T-helper 9 cell (primary cell): ENCODE measurements at places on chromosomes 3 and 15.

GRCh38 chr3:146550743-146551510, 6.5 kb upstream of the PLSCR1 start:
- no peak for DNase-seq

- no peak for DNase-seq
These were observed at the start of gene TRAK1 for GRCh38 chr3:42090973-42091731. TRAK1 (plus strand) TSS chr3:42091357; CDS start chr3:42091470, 113 bp downstream.

DNA sequence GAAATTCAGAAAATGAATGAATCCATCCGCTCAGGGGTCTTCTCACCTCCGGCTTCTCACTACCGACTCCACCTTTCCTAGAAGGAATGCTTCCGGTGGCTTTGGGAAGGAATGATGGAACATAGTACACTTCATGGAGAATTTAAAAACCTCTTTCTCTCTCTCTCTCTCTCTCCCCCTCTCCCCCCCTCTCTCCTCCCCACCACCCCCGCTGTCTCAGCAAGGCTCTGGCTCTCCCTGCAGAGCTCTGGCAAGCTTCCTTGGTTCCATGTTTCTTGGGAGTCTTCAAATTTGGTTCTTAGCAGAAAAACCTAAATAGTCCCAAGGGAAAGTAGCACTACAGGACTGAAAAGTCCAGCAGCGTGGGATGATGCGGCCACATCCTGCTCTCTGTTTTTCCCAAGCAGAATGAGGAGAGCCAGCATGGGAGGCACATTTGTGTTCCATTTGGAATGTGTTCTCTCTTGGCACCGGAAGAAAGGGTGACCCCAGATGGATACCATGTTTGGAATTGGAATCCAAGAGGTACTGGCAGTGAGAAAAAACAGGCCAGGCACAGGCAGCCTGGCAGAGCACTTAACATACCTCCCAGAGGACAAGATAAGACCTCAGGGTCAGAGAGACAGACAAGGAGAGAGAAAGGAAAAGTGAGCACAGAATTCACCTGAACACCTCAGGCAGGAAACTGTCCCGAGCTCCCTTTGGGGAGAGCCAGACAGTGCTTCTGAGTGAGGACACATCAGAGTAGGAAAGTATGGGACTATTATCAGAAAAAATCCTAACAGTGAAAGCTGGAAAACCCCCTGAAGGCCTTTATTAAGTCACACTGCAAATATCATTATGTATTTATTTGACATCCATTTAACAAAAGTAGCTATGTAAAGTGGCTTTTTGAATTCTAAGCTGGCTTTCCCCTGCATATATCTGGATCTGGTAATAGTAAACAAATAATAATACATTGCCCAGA, at the start of gene POPDC2:
POPDC2 (minus strand) TSS at position 116 of the 967 bp plus-strand sequence. CDS start 166 bp downstream, outside the sequence.
- DNase-seq: no peak

GRCh38 chr15:98610991-98611390, 37.3 kb upstream of the IGF1R start:
- DNase-seq: no peak

GRCh38 chr15:76904461-76905012, 603 bp downstream of the SCAPER start:
- DNase-seq: no peak

- DNase-seq: no peak
These were observed 14.8 kb upstream of the RAD51 start for GRCh38 chr15:40680151-40680550.

- DNase-seq: no peak
These were observed 34.1 kb upstream of the LIMD1 start for GRCh38 chr3:45560281-45560971.

DNA sequence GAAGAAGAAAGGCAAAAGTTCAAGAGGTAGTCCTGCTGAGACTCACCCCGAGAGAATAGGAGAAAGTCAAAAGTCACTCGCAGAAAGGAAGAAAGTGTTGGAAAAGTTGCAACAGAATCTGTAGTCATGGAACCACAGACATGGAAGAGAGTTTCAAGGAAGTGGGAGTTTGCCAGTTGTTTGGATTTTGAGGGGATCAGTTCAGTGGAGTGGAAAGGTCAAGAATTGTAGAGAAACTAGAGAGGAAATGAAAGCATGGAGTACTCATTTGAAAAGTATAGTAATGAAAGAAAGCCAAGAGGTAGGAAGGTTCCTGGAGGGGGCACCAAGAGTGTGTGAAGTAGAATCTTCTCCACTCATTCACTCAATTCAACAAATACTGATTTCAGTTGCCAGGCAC, 34.7 kb downstream of the SPTSSB start:
- DNase-seq: no peak

GRCh38 chr3:185640308-185640707, 54.2 kb downstream of the SENP2 start:
- no peak for DNase-seq

DNA sequence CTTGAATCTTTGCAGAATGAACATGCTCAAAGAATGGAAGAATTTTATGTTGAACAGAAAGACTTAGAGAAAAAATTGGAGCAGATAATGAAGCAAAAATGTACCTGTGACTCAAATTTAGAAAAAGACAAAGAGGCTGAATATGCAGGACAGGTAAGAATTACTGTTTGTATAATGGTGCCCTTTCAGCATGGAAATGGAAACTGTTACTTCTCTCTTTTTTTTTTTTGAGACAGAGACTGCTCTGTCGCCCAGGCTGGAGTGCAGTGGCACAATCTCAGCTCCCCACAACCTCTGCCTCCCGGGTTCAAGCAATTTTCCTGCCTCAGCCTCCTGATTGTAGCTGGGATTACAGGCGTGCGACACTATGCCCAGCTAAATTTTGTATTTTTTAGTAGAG, 27.6 kb upstream of the CLDN11 start:
- no peak for DNase-seq

DNA sequence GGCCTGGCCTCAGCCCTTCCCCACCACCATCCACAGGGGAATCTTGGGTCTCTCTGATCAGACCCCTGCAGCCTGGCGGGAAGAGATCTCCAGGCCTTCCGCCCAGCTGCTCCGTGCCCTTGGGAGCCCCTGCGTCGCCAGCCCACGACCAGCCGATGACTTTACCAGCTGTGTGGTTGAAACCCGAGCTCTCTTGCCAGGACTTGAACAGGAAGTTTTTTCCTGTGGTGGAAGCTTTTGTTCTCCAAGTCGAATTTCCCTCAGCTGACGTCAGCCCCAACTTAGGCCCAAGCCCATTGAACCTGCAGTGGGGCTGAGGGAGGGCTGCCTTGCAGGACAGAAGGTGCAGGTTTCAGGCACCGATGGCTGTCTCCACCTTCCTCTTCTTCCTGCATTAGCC, 51.7 kb upstream of the SMAD3 start:
- DNase-seq: no peak

DNA sequence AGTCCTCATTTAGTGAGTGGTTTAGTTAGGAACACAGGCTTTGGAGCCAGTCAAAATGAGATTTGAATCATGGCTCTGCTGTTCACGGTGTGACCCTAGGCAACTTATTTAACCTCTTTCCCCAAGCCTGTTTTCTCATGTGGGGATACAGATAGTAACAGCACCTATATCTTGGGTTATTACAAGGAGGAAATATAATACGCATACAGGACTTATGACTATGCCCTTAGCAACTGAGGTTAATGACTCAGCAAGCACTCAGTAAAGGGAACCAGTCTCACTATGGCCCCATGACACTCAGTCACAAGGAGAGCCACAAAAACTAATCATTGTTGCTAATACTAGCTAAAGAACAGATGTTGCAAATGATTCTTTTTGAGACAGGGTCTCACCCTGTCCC, 45.9 kb downstream of the SUMF1 start:
- DNase-seq: no peak

GRCh38 chr15:58258501-58259292, 120.5 kb downstream of the AQP9 start:
- no peak for DNase-seq

GRCh38 chr3:142981108-142981507, 17.6 kb upstream of the PAQR9 start:
- DNase-seq: no peak

GRCh38 chr3:55819005-55819404, 331.9 kb upstream of the WNT5A start:
- DNase-seq: no peak

GRCh38 chr3:115651599-115651998, 28.3 kb downstream of the GAP43 start:
- no peak for DNase-seq

GRCh38 chr3:154602241-154602640, 172.3 kb upstream of the GPR149 start:
- no peak for DNase-seq

GRCh38 chr3:8460815-8461456, 40.7 kb upstream of the LMCD1 start:
- no peak for DNase-seq

DNA sequence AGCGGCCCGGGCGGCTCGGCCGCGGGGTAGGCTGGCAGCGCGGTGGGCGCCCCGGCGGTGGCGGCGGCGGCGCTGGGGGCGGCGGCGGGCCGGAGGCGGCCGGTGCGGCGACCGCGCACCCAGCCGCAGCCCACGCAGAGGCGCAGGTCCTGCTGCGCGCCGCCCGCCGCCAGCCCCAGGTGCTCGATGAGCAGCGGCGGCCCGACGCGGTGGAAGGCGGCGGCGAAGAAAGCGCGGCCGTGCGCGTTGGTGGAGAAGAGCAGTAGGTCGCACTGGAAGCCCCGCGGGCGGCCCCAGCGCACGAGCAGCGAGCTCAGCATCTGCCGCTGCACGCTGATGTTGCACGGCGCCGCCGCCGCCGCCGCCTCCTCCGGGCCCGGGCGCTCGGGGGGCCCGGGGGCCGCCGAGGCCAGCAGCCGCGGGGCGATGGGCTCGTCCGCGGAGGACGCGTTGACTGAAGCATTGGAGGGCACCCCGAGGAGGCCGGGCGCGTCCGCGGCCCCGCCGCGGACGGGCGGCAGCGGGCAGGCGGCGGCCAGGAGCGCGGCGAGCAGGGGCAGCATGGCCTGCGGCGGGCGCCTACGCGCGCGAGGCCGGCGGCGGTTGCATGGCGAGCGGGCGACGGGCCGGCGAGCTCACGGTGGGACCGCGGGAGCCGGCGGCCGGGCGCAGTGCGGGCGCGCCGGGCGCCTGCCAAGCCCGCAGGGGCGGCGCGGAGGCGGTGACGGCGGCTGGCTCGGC, 452 bp downstream of the TMEM158 start:
- DNase-seq: peak; percentile 29

GRCh38 chr3:64070704-64071103, 47.4 kb upstream of the PSMD6 start:
- no peak for DNase-seq

DNA sequence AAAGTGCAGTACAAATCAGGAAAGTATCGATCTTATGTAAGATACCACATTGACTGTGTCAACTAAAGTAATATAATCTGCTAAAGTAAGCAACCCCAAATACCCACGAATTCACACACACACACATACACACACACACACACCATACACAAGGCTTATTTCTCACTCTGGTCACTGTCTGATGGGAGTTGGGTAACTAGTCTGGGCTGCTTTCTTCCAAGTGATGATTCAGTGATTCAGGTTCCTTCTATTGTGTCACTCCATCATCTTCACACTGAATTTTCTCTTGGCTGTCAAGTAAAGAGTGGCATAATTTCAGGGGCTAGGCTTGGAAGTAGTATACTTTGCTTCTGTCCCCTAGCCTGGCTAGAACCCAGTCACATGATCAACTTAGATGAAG, 104.8 kb upstream of the CCDC54 start:
- no peak for DNase-seq

GRCh38 chr3:141338881-141339280, 29.4 kb upstream of the ZBTB38 start:
- DNase-seq: no peak

DNA sequence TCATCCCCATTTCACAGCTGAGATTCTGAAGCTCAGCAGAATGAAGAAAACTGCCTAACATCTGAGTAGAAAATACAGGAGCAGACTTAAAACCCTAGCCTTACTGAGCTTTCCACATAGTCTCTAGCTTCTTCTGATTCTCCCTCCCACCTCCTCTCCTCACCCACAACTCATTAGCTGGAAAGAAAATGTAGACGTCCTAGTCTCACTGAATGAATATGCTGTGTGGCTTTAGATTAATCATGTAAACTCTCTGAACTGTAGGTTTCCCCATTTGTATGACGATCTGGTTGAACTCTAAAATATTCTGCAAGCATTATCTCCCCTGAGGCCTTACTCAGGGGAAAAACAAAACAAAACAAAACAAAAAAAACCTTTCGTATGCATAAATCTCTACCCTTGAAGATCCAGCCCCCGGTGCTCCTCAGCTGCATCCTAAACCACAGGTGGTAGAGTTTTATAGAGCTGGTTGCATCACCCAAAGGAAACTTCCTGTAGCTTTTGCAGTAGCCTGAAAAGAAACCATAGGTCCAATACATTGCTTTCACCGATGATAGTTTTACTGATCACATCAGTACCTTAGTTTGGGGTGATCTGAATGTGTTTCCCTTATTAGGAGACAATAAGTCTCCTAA, 40.6 kb downstream of the FOXB1 start:
- no peak for DNase-seq

DNA sequence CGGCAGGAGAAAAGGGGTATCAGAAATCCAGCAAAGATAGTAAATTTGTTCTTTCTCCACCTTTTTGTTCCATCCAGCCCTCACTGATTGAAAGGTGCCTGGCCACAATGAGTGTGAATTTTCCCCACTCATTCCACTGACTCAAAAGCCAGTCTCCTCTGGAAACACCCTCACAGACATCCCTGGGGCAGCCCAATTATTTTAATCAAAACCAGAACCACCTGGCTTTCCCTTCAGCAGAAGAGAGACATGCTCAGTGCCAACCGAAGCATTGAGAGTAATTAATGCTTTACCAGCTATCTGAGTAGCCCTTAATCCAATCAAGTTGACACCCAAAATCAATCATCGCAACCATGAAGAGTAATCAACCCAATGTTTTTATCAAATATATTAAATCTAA, 1129.6 kb upstream of the GBE1 start:
- no peak for DNase-seq

GRCh38 chr15:31223478-31224350, 102.9 kb upstream of the KLF13 start:
- no peak for DNase-seq

- no peak for DNase-seq
These were observed 73.5 kb downstream of the PEAK1 start for GRCh38 chr15:77346245-77347036.

GRCh38 chr15:65372787-65373067, 5.1 kb downstream of the IGDCC3 start:
- DNase-seq: no peak

GRCh38 chr3:64595253-64595694, 92.5 kb downstream of the ADAMTS9 start:
- no peak for DNase-seq

GRCh38 chr3:74590620-74591262, 23.7 kb downstream of the CNTN3 start:
- no peak for DNase-seq

GRCh38 chr3:12249519-12249918, 39.4 kb upstream of the PPARG start:
- no peak for DNase-seq

- no peak for DNase-seq
These were observed 112.5 kb downstream of the STT3B start for GRCh38 chr3:31645256-31645655.
